ENCODE measurements at places on chromosomes 7 and 10.
A peak's percentile ranks its signal among the peaks of the same experiment; 100 is the strongest.

DNA sequence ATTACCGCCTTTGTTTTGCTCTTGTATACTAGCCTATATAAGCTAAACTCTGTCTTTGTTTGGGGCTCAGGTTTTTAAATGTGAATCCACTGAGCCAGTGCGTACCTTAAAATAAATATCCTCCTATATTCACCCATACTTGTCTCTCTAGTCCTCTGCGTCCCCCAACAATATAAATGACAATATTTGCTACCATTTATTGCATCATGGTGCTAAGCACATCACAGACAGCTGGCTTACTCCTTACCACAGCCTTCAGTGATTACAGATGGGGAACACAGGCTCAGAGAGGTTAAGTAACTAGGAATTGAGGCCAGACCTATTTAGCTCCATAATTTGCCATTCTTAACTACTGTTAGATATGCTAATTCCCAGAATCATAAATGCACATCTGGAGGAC is 3.4 kb upstream of the ADCK2 start:
- no peak for DNase-seq

GRCh38 chr10:10872035-10872673 is 145.5 kb upstream of the CELF2 start:
- DNase-seq, result peak; percentile 9

DNA sequence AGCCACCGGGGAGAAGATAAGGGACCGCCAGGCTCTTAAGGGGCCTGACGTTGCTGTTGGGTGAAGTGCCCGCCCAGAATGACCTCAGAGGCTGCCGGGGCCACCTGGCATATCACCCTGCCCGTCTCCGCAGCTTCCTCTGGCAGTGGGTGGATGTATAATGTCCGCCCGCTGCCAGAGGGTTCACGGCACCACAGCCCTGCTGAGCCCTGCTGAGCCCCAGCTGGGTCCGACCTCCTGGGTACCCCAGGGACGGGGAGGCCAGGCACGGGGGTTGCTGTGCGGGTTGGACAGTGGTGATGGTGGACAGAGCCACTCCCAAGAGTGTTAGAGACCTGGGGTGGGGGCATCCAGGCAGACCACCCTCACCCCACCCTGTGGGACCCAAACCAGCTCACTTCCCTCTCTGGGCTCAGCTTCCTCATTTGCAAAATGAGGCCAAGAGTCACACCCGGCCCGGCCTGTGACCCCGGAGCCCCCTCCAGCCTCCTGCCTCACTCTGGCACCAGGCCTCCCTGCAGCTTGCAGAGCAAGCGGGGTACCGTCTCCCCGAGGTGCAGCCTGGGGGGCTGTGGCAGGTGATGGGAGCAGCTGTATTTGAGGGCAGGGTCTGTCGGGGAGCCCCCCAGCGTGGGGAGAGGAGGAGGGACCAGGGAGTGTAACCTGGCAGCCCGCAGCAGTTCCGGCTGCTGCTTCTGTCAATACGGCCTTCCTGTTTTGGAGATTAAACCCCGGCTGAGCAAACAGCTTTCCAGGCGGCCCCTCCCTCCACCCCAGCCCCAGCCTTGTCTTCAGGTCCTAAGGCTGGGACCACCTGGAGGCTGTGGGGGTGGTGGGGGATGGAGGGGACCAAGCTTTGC is 8.4 kb upstream of the LFNG start:
- no peak for DNase-seq

DNA sequence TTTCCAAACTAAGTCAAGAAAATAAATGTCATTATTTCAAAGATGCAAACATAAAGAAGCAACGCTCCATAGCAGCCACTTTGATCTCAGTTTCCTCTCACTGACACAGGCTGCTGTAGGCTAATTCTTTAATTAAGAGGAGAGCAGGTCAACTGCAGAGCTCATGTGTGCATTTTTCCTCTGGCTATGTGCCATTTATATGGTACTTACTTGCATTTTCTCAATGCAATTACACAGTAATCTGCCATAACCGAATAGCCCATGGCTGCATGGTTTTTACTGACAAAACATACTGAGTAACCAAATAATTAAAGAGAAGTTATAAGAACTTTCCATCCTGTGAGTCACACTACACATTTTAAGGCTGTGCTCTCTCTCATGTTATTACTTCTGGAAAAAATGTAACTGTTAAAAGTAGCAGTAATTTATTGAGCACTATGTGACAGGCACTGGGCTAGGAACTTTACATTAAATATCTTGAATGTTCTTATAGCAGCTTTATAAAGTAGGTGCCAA is 122.0 kb downstream of the ELAPOR2 start:
- DNase-seq, result no peak

- DNase-seq, result peak; percentile 57
Observed at GRCh38 chr10:77082601-77083252, 554.9 kb downstream of the KCNMA1 start.

DNA sequence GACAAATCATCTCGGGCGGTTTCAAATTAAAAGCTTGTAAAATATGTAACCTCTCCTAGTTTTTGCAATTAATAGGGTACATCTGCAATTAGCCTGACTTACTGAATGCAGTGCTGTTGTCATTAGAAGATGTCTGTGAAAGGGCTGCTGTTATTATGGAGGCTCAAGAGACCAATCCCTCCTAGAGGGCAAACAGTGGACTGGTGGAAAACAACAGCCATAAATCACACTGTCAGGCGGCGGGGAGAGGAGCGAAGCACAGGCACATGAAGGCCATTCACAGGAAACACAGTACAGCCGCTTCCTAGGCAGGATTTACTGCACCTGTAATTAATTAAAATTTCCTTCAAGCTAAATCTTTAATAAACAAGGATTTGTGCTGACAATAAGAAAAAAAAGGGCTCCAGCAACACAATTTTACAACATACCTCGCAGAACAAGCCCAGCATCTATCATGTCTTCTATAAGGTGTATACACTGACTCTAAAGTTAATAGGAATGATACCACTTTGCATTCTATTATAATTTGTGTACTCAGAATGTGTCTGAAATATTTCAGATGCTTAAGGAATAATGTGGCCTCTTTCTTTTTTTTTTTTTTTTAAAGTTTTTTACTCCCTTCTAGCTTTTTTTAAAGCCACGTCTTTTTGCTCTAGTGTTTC is 50.7 kb downstream of the ERCC6 start:
- no peak for DNase-seq

GRCh38 chr7:102836191-102836919 is 76.4 kb upstream of the LRRC17 start:
- DNase-seq, result no peak

GRCh38 chr10:33064706-33065105 is 106.7 kb upstream of the ITGB1 start:
- DNase-seq, result no peak

DNA sequence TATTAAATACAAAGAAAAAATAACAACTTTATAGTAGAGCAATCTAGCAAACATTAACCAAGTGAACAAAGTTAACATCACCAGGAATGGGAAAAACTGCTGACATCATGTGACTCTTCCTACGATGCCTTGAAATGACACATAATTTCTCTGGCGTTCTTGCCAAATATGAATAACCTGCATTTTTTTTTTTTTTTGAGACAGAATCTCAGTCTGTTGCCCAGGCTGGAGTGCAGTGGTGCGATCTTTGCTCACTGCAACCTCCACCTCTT is 126.5 kb upstream of the VKORC1L1 start:
- no peak for DNase-seq

DNA sequence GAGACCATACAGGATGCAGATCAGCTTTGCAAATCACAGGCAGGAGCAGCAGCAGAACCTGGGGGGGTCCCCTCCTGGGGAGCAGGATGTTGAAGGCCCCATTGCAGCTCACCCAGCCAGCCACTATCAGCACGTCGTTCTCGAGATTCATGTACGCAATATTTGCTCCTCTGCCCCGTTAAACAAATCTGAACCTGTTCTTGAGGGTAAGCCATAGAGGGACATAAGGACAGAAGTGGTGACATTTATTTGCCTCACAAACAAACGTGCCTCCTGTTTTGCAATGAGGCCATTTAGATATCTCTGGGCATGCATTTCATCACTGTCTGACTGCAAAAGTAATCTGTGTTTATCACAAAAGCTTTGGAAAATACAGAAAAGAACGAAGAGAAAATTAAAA is 87.3 kb upstream of the BAIAP2L1 start:
- no peak for DNase-seq

DNA sequence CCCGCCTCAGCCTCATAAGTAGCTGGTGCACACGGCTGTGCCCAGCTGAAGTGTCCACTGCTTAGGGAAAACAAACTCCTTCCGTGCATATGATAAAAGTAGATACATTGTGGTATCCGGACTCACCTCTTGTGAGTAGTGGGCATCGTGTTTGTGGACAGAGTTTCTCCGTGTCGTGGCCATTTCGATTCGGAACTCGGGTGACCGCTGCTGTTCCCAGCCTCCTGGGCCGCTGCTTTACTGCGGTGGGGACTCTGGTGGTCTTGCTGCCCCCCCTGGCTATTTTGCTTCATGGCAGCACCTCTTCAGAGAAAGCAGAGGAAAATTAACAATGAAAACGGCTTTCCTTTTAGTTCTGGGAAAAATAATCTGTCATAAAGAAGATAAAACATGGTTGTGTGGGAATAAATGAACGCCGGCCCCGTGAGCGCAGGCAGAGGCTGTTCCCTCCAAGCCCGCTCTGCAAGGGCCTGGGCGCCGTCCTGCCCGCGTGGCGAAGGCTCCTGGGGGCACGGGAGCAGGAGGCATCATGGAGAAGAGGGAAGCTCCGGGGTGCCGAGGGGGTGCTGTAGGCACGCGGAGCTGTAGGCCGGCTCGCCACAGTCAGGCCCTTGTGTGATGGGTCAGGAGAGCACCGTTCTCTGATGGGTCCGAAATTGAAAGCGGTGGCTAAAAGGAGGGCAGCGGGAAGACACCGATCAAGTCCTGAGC is 107.4 kb downstream of the ACTR3B start:
- no peak for DNase-seq

- no peak for DNase-seq
Observed at GRCh38 chr7:125090596-125090995, 161.0 kb upstream of the POT1 start.

DNA sequence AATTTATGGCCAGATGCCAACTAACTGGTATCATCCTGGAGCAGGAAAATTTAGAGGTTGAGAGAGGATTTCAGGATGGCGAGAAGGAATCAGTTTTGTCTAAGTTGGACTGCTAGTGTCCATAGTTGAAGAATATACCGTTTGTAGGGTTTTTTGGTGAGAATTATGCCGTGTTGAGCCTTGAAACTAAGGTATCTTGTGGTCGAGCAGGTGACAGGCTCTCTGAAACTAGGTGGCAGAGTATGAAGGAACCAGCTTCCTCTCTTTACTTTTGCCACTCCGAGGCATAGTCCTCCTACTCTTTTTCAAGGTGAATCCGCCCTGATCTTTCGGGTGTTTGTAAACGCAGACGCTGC is 9.7 kb downstream of the MDFIC start:
- DNase-seq, result no peak

GRCh38 chr7:48040944-48041652 is 5.8 kb downstream of the C7orf57 start:
- DNase-seq, result no peak

- DNase-seq, result no peak
Observed at GRCh38 chr10:77537720-77538373, 99.8 kb downstream of the KCNMA1 start.

- no peak for DNase-seq
Observed at GRCh38 chr7:32536585-32536984, 41.3 kb downstream of the AVL9 start.

GRCh38 chr10:6401558-6402348 is 178.3 kb downstream of the PRKCQ start:
- peak; percentile 75 for DNase-seq

- peak; percentile 20 for DNase-seq
Observed at GRCh38 chr7:6160191-6160623, 112.2 kb downstream of the CYTH3 start.

- DNase-seq, result no peak
Observed at GRCh38 chr7:142496545-142496991, 238.7 kb upstream of the PRSS58 start.
